Fibroblast of skin of back (primary cell): ENCODE measurements at places on chromosomes 5 and 9.

- no peak for DNase-seq
Observed at GRCh38 chr5:35274839-35275509, 44.7 kb upstream of the PRLR start.

GRCh38 chr9:30075022-30075421 lies 2309.4 kb upstream of the ACO1 start:
- no peak for DNase-seq

- peak; percentile 71 for DNase-seq
Observed at GRCh38 chr9:78601957-78602565, 305.1 kb downstream of the PSAT1 start.

- no peak for DNase-seq
Observed at GRCh38 chr9:90033028-90033650, 428.3 kb downstream of the GADD45G start.

- DNase-seq, result no peak
Observed at GRCh38 chr5:95068289-95068910, 216.5 kb downstream of the MCTP1 start.

DNA sequence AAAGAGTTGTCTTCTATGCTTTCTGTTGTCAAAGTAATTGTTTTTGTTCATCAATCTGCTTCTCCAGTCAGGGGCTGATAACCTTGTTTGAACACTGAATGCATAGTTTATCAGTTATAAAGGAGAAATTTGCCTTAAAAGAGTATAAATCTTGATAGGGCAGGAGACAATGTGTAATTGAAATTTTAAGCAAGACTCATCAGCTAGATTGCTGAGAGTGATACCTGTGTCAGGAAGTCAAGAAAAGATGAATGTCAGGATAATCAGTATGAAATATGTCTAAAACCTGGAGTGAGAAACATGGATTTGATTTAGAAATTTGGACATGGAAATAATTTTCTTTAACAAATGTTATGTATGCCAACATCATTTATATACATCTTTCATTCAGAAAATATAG lies 1258.1 kb downstream of the EFNA5 start:
- no peak for DNase-seq
